ENCODE measurements at places on chromosomes 3 and 15.
A peak's percentile ranks its signal among the peaks of the same experiment; 100 is the strongest.

GRCh38 chr3:60636846-60637245 is 614.4 kb downstream of the FHIT start:
- DNase-seq: no peak

GRCh38 chr15:35309886-35310285 is 224.8 kb upstream of the NANOGP8 start:
- DNase-seq: no peak

DNA sequence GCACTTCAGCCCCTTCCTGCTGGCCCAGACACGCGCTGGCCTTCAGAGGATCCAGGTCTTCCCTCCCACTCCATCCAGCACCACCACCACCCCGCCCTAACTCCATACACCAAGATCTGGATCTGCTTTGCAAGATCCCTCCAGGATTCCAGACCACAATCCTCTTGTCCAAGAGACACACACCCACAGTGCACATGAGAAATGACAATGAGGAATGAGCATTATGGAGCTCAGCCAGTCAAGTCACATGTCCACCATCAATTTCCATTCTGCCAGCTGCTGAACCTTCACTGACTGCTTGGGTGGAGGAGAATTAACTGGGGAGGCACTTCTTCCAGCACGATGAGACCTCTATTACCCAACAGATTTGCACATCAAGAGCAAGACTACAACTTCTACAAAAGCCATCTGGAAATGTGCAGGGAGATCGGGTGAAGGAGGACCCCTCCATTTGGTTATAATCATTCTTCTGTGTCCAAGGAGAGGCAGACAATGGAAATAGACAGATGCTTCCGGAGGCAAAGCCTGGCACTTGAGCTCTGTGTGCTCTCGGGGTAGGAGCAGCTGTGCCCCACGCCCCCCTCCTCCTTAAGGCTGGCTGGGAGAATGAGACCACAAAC is 12.3 kb upstream of the SPATA12 start:
- DNase-seq: peak; percentile 9

DNA sequence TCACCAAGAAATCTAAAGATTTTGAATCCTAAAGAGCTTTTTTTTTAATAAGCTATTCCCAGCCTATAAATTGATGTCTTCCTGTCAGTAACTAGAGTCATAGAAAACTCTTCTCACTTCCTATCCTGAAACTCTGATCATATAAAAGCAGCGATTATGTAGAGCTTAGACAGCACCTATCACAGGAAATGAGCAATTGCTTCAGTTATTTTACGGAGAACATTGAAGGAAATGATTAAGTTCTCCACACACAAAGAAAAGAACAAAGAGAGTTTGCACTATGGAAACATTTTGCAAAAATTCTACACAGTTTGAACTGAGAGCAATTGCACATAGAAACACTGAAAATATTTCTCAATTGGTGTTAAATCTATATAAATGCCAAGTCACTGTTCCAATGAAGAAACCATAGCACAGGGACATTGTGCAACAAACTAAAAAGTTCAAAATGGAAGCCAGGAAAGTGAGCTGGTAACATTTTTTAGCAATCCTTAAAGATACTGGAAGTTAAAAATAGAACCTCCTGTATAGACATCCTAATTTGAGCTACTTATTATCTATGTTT is 291.5 kb upstream of the ARHGEF26 start:
- no peak for DNase-seq

DNA sequence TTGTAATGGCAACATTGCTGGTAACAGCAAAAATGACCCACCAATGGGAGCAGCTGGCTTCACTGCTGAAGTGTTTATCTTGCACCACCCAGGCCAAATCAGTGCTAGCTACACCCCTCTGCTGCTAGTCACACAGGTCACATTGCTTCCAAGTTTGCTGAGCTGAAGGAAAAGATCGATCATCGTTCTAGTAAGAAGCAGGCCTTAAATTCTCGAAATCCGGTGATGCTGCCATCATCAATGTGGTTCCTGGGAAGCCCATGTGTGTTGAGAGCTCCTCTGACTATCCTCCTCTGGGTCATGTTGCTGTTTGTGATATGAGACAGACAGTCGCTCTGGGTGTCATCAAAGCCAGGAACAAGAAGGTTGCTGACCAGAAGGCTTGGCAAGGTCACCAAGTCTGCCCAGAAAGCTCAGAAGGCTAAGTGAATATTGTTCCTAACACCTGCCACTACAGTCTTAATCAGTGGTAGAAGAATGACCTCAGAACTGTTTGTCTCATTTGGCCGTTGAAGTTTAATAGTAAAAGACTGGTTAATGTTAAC is 21.2 kb downstream of the TM4SF4 start:
- no peak for DNase-seq

- DNase-seq: peak; percentile 87
These were observed 448 bp downstream of the PLXNB1 start for GRCh38 chr3:48429317-48429959.

DNA sequence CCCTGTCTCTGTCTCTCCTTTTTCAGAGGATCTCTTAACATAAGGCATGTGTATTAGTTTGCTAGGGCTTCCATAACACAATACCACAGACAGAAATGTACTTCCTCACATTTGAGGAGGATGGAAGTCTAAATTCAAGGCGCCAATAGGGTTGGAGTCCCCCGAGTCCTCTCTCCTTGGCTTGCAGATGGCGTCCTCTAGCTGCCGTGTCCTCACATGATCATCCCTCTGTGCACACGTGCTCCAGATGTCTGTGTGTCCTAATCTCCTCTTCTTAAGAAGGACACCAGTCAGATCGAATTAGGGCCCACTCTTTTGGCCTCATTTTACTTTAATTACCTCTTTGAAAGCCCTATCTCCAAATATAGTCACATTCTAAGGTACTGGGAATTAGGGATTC is 23.0 kb upstream of the BFSP2 start:
- DNase-seq: no peak

DNA sequence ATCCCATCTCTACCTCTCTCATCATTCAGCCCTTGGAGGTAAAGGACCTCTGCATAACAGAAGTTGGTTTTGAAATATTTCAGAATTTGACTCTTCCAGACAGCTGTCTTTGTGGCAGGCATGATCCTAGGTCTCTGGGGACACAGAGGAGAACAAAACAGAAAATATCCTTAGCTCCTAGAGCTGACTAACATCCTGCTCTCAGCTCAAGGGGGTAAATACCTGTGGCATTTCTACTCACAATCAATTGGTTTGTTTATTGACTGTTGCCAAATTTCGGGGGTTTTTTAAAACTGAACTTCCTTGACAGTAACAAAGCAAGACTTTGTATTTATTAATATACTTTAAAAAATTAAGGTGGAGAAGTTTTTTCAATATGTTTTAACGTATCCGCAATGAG is 78.8 kb downstream of the EOMES start:
- no peak for DNase-seq

- DNase-seq: no peak
These were observed 31.4 kb upstream of the MGLL start for GRCh38 chr3:127853681-127854080.

DNA sequence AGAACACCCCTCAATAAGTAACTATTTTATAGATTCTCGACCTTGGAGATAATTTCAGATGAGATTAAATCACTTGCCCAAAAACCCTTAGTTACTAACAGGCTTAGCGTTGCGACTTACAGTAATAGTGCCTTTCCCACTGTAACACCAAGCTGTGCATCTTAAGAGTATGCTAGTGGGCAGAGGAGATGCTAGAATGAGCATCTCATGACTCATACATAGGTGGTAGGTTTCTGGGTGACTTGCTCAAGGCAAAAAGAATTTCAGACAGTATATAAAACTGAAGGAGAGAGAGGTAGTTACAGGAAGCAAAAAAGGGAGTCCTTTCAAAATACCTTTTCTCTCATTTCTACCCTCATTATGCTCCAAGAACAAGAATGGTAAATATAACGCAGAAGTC is 3.9 kb downstream of the KATNBL1 start:
- no peak for DNase-seq

GRCh38 chr3:138197058-138197457 is 10.0 kb downstream of the ARMC8 start:
- peak; percentile 8 for DNase-seq

GRCh38 chr3:43212914-43213611 is 73.3 kb upstream of the SNRK start:
- no peak for DNase-seq

DNA sequence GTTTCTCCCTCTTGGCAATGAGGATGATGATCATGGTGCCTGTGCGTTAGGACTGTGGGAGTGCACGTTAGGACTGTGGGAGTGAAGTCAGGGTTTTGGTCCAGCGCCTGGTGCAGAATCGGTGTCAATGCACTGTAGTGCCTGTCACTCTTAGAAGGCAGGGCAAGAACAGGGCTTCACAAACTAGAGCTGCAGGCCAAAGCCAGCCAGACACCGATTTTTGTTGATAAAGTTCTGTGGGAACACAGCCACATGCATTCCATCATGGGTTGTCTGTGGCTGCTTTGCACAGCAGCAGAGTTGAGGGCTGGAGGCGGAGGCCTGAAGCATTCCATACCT is 32.6 kb upstream of the NR2C2 start:
- no peak for DNase-seq

DNA sequence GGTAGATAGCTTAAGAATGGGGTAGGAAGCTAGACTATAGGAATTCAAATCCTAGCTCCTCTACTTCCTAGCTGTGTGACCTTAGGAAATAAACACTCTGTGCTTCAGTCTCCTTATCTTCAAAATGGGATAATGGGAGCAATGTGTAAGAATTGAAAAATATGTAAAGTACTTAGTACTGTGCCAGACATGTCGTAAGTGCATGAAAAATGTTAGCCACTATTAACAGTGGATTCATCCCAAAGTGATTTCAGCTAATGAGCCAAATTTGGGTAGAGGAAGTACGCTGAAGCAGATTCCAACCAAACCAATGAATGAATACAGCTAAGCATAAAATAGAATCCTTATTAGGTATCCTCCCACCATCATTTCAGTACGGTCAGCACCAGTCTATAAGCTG is 192.1 kb downstream of the RORA start:
- DNase-seq: no peak

- no peak for DNase-seq
These were observed 297.7 kb downstream of the GBE1 start for GRCh38 chr3:81463781-81464180.

- DNase-seq: no peak
These were observed 85.4 kb upstream of the LIPC start for GRCh38 chr15:58346361-58346760.

DNA sequence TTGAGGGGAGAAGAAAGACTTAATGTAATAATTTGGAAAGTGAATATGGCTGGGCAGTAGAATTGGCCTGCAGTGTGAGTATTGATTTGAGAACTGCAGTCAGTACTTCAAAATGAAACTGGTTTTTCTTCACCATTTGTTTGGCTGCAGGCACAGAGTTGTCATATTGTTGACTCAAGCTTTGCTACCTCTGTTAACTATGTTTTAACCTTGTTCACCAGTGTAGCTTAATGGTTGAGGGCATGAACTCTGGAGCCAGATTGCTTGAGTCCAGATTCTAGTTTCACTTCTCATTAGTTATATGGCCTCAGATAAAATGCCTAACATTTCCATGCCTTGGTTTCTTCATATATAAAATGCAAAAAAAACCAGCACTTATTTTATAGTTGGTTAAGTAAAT is 64.1 kb downstream of the CFAP44 start:
- no peak for DNase-seq

- DNase-seq: peak; percentile 58
These were observed 156.7 kb downstream of the KLF13 start for GRCh38 chr15:31483053-31483985.

DNA sequence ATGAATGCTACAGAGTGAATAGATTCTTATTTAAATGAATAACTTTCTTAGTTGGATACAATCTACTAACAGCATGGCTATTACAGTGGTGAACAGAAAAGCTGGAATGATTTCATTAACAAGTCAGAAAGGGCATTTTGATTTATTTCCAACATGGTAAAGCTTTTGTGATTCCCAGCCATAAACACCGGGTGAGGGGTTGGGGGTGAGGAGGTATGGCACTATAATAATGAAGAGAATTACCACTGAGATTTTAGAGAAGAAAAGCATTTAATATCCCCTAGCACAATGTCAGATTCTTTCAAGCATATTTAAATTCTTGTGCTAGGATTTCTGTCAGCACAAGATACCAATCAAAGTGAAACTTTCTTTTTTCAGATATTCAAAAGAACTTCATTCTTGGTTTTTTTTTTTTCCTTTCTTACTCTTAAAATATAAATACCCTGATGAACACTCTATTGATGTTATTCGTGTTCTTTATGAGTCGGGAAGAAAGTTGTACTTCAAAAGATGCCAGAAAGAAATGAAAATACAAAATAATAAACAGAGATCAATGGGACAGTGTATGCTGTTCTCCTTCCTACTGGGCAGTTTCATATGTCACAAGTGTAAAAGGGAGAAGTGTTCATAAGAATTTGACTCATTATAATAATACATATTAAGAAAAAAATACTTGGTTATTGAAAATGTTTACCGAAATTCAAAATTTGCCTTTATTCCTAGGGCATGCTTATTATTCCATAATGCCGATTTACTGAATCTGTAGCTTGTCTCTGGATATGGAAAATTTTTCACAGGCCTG is 522.8 kb downstream of the CADM2 start:
- no peak for DNase-seq

DNA sequence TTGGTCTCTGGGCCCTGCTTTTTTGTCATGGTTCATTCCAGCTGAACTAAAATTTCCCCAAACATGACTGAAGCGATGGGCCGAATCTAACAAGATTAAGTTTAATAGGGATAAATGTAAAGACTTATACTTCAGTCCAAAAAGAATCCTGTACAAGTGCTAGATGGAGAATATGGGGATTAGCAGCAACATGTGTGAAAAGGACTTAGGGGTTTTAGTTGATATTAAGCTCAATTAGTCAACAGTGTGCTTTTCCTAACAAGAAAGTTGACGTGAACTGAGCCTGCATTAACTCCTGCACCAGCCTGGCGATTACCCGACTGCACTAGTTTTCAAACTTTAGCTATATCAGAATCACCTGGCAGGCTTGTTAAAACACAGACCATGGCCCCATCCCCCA is 61.0 kb upstream of the BBX start:
- no peak for DNase-seq

DNA sequence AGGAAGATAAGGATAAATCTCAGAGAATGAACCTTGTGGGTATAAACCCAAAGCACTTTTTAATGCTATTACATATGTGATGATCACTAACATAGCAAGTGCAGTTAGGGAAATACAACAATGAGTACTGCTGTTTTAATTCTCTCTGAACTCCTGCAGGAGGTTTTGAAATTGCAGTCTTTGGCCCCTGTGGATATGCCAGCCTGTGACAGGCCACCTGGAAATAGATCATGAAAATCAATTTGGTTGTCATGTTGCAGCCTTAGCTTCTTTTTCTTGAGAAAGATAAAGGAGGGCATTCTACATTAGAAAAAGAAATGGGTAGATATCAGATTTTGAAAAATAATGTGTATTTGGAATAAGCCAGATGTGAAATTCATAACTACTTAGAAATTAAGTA is 103.6 kb downstream of the RSRC1 start:
- no peak for DNase-seq

- DNase-seq: no peak
These were observed 317.4 kb downstream of the C3orf38 start for GRCh38 chr3:88467191-88467590.
